NCI-H510A treated with DMSO at 0.1 percent for 48 hours (cell line): ENCODE measurements at places on chromosomes 1 and 21.
A peak's percentile ranks its signal among the peaks of the same experiment; 100 is the strongest.

- no peak for DNase-seq
These were observed 7.0 kb downstream of the SH3BP5L start for GRCh38 chr1:248818505-248819374.

- DNase-seq = peak; percentile 64
These were observed at the start of gene MTFR1L for GRCh38 chr1:25819491-25820246. Gene MTFR1L, plus strand, starts transcription at chr1:25819954. Its CDS starts 3,151 bp downstream, at chr1:25823105.

GRCh38 chr1:35717911-35718476 is 690 bp downstream of the C1orf216 start:
- peak; percentile 93 for DNase-seq

DNA sequence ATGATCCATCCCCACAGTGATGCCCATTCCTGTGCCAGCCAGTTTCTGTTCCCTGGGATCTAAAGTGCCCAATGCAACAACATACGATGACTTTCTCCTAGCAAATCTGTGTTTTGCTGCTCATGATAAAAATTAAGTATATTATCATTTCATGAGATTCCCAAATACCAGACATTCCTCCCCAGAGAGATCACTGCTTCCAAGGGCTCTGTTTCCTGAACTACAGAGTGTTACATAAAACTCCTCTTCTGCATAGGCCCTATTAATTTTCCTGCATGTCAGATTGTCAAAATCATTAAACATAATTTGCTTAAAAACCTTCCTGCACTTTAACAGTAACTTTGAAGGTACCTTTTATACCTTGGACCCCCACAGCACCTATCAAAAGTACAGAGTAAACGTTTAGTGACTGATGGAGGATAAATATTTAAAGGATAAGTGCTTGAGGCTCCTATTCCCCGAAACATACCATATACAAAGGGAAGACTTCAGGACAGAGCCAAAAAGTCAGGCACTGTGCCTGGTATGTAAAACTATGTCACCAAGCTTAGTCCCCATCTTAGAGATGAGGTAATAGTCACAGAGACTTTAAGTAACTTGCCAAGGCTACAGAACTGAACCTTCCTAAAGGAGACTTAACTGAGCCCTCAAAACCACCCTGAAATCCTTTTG is 50.2 kb downstream of the SLC25A24 start:
- no peak for DNase-seq

GRCh38 chr21:44866780-44867179 is 6.7 kb downstream of the PTTG1IP start:
- peak; percentile 18 for DNase-seq
